Panc1 (cell line): ENCODE measurements at places on chromosomes 7 and 10.

DNA sequence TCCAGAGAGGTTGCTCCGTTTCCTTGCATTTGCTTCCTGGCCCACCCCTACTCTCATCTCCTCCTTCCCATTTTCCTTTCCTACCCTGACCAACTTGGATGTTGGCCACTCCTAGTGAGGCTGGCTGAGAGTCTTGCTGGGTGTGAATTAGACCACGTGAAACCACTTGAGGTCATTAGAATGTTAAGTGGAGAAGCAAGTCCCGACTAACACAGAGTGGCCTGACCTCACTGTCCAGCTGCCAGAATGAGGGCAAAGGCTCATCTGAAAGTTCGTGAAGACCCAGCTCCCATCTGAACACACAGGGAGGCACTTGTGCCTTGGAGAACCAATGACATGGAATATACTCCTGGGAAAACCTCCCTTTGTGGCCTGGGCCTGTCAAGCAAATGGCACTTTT, 80.8 kb downstream of the WDR11 start:
- no peaks in the 10 kb centered on the region for H3K4me1 ChIP-seq
- DNase-seq: no peak
- no peak overlapping the region for H3K27ac ChIP-seq

GRCh38 chr7:42238709-42239366, 1.8 kb upstream of the GLI3 start:
- H3K27ac ChIP-seq: no peak overlapping the region
- no peaks in the 10 kb centered on the region for H3K4me1 ChIP-seq
- H3K4me3 ChIP-seq: no peak overlapping the region
- no peak for DNase-seq
- H3K36me3 ChIP-seq: no peaks in the 10 kb centered on the region
- peaks cover 24% of the 10 kb centered on the region for H3K27me3 ChIP-seq

DNA sequence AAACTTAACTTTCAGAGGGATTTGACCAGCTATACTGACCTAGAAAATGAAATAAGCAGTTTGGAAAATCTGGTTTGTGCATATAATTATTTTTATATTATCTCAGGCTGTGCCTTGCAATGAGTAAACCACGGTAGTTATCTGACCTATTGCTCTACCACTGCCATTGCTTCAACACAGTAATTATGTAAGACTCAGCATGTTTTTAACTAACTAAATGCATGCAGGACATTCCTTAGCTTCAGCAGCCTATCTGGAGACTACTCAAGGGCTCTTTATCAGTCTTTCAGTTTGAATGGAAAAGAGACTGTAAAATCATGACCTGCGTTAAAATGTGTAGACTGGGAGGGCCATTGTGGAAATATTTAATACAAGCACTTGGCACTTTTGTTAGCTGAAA, 22.5 kb downstream of the CHN2 start:
- H3K36me3 ChIP-seq: no peaks in the 10 kb centered on the region
- DNase-seq: no peak
- H3K27ac ChIP-seq: no peak overlapping the region
- no peak overlapping the region for H3K4me3 ChIP-seq
- no peaks in the 10 kb centered on the region for H3K4me1 ChIP-seq
- H3K27me3 ChIP-seq: peaks cover 20% of the 10 kb centered on the region

DNA sequence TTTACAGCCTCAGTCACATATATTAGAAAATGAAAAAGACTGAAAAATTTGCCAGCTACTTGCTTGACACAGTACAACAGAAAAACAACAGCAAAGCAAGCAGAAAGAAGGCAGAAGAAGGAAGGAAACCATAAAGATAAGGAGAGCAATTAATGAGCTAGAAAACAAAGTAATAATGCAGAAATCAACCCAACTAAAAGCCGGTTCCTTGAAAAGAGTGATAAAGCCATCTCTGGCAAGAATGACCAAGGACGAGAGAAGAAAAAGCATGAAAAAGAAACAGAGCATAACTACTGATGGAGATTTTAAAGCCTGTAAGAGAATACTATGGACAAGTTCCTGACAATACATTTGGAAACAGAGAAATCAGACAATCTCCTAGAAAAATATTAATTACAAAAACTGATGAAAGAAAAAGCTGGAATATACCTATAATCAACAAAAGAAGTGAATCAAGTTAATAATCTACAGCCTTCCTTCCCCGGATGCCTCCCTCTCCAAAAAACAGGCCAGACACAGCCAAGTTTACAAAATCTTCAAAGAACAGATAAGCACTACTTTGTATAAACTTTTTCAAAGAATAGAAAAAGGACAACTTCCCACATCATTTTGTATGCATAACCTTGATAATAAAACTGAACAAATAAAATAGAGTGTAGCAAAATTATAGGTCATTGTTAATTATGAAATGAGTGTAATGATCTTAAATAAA, 204.0 kb downstream of the BAMBI start:
- no peak for DNase-seq
- H3K36me3 ChIP-seq: no peaks in the 10 kb centered on the region
- no peak overlapping the region for H3K27ac ChIP-seq
- no peaks in the 10 kb centered on the region for H3K27me3 ChIP-seq
- no peak overlapping the region for H3K4me3 ChIP-seq

DNA sequence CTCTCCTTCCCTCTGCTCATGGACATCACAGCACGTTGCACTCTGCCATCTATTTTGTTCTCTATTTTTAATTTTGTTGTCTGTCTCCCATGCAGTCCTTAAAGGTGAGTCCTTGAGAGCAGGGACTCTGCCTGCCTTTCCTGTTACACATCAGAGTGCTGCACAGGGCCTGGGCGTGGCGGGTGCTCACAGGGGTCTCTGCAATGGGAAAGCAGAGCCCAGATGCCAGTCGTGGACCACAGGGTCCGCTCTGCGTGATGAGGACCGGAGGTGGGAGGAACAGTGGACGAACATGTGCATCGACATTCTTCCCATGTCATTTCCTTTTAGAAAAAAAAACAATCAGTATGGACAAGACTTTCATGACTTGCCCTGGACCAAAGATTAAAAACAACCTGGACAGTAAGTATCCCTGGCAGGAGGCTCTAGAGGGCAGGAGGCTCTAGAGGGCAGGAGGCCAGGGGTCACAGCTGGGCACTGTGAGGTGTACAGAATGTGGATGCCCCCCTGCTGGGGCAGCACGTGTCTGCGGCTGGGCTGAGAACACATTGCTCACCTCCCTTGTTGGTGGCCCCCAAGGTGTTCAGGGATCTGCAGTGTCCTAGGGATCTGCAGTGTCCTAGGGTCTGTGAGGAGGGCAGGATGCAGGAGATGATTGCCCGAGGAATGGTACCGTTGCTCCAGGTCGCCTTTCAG, 29.6 kb upstream of the ZNF488 start:
- no peaks in the 10 kb centered on the region for H3K36me3 ChIP-seq
- no peak overlapping the region for H3K4me3 ChIP-seq
- peaks cover 30% of the 10 kb centered on the region for H3K4me1 ChIP-seq
- H3K27me3 ChIP-seq: no peaks in the 10 kb centered on the region

- no peak for DNase-seq
- H3K4me3 ChIP-seq: no peak overlapping the region
- H3K27ac ChIP-seq: no peak overlapping the region
- H3K36me3 ChIP-seq: no peaks in the 10 kb centered on the region
Measured at GRCh38 chr7:118657391-118658005, 433.0 kb downstream of the ANKRD7 start.

DNA sequence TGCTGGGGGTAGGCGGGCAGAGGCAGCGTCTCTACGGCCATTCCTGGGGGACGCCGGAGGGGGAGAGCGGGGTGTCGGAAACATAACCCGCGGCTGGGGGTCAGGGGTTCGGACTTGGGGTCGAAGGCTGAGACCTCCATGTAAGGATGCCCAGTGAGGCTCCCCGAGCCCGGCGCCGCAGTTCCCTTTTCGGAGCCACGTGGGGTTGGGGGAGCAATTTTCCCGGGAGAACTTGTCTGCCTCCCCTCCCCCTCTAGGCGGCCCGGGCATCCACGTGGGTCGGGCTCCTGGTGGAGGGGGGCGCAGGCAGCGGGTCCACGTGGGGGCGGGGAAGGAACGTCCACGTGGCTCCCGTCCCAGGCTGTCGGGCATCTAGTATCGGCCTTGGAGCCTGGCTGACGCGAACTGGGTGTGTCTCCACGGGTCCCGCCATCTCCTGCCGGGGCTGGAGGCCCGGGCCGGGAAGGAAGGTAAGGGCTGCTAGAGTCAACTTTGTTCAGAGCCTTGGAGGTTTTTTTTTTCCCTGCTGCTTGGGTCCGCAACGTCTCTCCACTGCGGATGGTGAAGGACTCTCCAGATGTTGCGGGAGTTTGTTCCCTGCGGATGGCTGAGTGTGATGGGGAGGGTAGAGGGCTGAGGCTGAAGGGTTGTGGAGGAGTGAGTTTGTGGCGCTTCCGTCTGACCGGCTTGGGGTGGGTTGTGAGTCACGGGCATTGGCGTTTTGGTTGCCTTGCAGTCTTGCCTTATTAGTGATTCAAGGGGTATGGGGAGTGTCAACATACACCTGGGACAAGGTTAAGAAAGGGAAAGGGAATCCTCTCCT, 744 bp downstream of the PPRC1 start:
- peak overlapping the region; percentile 96 for H3K27ac ChIP-seq
- H3K4me3 ChIP-seq: peak overlapping the region; percentile 99
- DNase-seq: no peak
- H3K27me3 ChIP-seq: no peaks in the 10 kb centered on the region

GRCh38 chr7:126608339-126608776, 644.4 kb downstream of the GRM8 start:
- H3K27me3 ChIP-seq: no peaks in the 10 kb centered on the region
- no peak overlapping the region for H3K4me3 ChIP-seq
- no peaks in the 10 kb centered on the region for H3K4me1 ChIP-seq
- H3K27ac ChIP-seq: no peak overlapping the region

DNA sequence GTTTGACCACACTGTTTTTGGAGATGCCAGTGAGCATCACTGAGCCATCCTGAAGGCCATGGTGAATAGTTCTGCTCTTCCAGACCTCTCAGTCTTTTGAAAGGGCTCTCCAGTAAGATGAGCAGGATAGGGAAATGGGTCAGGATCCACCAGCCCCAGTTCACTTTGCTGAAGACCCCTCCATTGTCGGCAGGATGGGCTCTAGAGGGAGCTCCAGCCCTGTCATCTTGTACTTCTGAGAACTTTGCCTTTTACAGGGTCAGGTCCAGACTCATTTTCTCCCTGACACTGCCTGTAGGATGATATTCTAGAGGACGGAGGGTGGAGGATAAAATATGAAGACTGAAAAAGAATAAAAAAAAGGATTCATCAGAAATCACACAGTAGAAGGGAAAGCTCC, 13.1 kb downstream of the LHFPL3 start:
- H3K27ac ChIP-seq: no peak overlapping the region
- H3K4me1 ChIP-seq: no peaks in the 10 kb centered on the region
- no peaks in the 10 kb centered on the region for H3K27me3 ChIP-seq
- no peak overlapping the region for H3K4me3 ChIP-seq

GRCh38 chr10:69179089-69179742, 818 bp upstream of the SUPV3L1 start:
- H3K36me3 ChIP-seq: peaks cover 6% of the 10 kb centered on the region; the same call in 1 of the 2 replicates
- DNase-seq: no peak
- peak overlapping the region; percentile 98 for H3K27ac ChIP-seq
- H3K4me1 ChIP-seq: peaks cover 11% of the 10 kb centered on the region; the same call in 1 of the 2 replicates
- H3K27me3 ChIP-seq: no peaks in the 10 kb centered on the region

GRCh38 chr7:134089446-134089845, 37.7 kb upstream of the LRGUK start:
- DNase-seq: no peak
- H3K4me3 ChIP-seq: no peak overlapping the region
- H3K27ac ChIP-seq: no peak overlapping the region

GRCh38 chr7:129612112-129613015, 844 bp downstream of the NRF1 start:
- peak overlapping the region; percentile 76 for H3K27ac ChIP-seq
- peak overlapping the region; percentile 90 for H3K4me3 ChIP-seq
- H3K4me1 ChIP-seq: peaks cover 17% of the 10 kb centered on the region
- H3K36me3 ChIP-seq: no peaks in the 10 kb centered on the region; the same call in 1 of the 2 replicates
- no peak for DNase-seq

- H3K27ac ChIP-seq: no peak overlapping the region
- no peaks in the 10 kb centered on the region for H3K4me1 ChIP-seq
- no peak overlapping the region for H3K4me3 ChIP-seq
- H3K27me3 ChIP-seq: no peaks in the 10 kb centered on the region
- DNase-seq: no peak
Measured at GRCh38 chr7:32250003-32250402, 179.8 kb upstream of the PDE1C start.

DNA sequence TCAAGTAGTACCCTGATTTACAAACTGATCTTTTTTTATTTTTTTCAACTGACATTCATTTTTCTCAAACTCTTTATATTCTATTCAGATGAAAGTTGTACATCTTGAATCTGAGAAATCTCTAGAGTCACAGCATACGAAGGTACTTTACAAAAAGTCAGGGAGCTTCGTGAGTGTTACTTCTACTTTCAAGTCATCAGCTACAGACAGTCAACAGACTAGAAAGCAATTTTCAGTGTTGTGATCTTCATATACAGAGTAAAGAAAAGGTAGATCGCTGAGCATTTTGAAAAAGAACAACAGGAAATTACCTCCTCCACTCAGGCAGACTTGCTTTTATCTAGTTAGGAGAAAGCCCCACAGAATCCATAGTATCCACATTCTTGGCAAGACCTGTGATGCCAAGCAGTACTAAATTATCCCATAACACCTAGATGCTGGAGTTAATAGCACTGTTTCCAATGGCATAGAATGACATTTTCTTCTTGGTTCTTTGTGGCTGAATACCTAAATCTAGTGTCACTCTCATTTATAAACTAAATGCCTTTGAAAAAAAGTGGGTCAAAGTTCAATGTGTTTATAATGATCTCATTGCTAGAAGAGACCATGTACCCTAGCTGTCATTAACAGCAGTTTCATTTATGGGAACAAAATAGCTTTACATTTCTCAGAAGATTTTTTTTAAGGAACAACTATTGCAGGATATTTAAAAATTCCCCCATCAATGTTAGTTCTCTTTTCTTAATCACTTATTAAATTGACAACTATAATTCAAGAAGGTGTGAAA, 12.0 kb upstream of the ZNF800 start:
- H3K27me3 ChIP-seq: peaks cover 42% of the 10 kb centered on the region
- H3K27ac ChIP-seq: no peak overlapping the region
- no peaks in the 10 kb centered on the region for H3K36me3 ChIP-seq
- H3K4me3 ChIP-seq: no peak overlapping the region
- H3K4me1 ChIP-seq: no peaks in the 10 kb centered on the region

DNA sequence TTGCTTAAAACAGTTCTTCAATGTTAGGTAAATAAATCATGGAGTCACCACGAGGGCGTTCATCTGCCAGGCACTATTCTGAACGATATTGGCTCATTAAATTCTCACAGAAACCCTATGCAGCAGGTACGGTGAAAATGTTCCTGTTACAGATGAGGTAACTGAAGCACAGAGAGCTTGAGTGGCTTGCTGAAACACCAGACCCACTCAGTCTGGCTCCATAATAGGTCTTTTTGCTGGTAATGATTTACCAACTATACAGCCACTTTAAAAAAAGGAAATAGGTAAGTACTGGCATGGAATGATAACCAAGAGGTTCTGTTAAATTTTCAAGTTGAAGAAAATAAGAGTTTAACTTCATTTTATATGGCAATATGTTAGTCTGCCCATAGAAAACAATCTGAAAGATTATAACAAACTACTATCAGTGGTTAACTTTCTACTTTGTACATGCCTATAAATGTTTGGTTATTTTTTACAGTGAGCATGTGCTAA, 1.3 kb upstream of the TM9SF3 start:
- no peak for DNase-seq
- peaks cover 27% of the 10 kb centered on the region for H3K4me1 ChIP-seq
- peaks cover 9% of the 10 kb centered on the region for H3K36me3 ChIP-seq
- no peaks in the 10 kb centered on the region for H3K27me3 ChIP-seq
- peak overlapping the region; percentile 88 for H3K4me3 ChIP-seq

- no peak overlapping the region for H3K4me3 ChIP-seq
- DNase-seq: no peak
- no peaks in the 10 kb centered on the region for H3K27me3 ChIP-seq
Measured at GRCh38 chr7:81590131-81590530, 179.7 kb downstream of the HGF start.
